ENCODE measurements at places on chromosomes 3 and 15.

DNA sequence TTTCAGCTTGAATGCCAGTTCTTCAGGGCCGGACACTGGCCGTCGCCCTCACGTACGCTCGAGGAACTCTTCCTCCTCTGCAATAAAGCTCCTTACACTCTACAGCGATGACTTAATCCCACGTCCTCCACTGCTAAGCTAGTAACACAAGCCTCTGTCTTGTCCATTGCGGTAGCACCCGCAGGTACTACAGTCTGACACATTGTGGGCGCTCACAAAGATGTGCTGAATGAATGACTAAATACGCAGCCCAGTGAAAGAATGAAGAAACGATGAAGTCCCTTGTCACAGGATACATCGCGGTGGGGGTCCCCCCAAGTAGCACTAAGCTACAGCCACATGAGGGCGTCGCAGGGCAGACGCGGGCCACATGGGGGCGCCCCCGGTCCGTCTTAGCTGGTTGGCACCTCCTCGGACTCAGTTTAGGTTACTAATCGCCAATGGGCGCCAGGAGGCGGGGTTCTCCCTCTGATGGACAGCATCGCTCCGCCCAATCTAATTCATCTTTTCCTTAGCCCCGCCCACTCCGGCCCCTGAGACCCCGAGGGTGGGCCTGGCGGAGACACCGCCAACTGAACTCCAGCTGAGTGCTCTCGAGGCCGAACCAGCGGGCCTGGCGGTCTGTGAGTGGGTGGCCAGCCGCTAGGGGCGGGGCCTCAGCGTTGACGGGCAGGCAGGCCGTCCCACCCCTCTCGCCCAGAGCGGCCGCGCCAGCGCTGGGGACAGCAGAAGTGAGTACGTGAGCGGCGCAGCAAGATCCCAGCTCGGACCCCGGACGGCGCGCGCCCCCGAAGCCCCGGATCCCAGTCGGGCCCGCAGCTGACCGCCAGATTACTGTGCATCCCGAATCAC lies at the start of gene EPHB3:
Gene EPHB3 (plus strand): TSS at position 725 of the 852 bp plus-strand sequence. CDS start 451 bp downstream, outside the sequence.
- peak; percentile 100 for DNase-seq

- DNase-seq: peak; percentile 9
Measured at GRCh38 chr3:16836505-16837237, 48.1 kb upstream of the PLCL2 start.

DNA sequence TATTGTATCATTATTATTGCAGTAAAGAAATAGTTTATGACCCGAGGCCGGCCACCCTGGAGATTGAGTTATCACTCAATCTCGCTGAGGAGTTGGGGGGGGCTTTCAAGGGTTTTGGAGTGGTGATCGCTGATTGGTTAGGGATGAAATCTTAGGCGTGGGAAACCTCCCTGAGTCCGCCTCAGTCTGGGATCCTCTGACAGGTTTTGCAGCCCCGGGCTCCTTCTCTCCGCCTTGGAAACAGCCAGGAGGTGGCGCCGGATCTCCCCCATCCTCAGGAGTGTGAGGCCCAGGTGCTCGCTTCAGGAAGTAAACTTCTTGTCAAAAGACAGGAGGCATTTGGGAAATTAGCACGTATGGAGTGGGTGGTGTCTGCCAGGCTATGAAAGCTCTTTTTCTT lies 41.1 kb upstream of the SEC61A1 start:
- DNase-seq: no peak

DNA sequence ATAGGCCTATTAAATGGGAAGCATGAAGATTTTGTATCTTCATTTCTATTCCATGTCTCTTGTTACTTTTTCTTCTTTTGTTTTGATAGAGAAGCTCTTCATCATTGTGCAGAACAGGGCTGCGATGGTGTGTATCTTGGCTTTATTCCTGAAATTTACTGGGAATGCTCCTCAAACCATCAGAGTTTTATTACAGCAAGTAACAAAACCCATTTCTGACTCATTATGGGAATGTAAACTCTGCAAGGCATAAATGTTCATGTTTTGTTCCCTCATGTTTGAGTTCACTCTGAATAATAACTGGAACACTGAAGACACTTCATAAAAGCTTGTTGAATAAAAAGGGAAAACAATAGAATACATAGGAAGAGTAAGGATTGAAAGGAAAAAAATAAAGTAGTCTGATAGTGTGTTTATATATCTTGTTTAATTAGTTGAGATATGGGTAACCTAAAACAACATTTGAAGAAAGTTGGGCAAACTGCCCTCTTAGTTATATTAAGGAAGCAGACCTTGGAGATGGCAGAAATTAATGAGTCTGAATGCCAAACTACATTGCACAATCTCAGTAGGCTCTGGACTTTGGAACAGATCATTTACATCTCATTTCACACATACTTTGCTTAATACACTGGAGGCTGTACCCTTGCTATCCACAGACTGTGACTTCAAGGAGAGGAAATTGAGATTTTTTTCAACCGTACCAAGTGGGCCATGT lies 521.5 kb downstream of the GRM7 start:
- DNase-seq: no peak

GRCh38 chr3:126537730-126538281 lies 13.9 kb downstream of the CHST13 start:
- DNase-seq: no peak

DNA sequence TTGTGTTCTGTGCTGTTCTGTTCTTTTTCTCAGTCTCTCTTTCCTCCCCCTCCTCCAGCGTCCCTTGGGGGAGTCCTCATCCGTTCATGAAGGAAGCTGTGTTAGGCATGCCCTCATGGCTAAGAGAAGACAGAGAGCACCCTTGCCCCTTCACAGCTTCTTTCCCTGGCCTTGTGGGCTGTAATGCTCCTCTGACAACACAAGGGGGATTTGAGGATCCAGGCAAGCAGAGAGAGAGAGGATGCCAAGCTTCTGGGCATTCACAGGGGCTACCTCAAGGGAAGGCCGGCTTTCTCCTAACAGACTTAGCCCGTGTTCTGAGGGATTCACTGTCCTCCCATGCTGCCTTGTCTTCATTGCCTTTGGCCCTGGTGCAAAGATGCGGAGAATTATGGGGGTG lies 389.5 kb downstream of the LRTM1 start:
- no peak for DNase-seq

GRCh38 chr3:15602146-15602536 lies 596 bp downstream of the BTD start:
- DNase-seq: peak; percentile 29

DNA sequence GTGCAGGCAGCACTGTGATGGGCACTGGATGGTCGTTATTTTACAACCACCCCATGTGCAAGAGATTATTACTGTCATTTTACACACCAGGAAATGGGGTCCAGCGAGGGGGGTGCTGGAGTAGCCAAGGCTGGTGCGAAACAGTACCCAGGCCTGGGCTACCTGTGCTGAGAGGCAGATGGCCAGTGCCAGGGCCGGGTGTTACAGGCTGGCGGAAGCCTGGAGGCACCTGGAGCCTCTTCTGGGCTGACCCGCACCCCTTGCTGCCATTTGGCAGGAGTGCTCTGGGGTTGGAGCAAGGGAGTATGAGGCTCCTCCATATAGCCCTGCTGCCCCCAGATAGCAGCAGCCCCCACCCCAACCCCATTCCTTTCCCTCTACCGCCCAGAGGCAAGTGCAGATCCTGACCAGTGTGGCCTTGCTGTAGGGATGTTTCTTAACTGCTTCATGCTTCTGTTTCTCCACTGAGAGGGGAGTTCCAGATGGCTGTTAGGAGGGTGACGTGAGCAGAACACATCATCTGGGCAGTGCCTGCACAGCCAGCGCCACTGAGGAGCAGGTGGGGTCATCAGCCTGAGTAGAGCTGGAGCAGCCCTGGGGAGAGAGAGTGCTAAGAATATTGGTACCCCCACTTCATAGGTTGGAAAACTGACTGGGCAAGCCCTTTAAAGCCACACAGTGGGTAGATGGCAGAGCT lies 15.3 kb downstream of the SNX33 start:
- no peak for DNase-seq

DNA sequence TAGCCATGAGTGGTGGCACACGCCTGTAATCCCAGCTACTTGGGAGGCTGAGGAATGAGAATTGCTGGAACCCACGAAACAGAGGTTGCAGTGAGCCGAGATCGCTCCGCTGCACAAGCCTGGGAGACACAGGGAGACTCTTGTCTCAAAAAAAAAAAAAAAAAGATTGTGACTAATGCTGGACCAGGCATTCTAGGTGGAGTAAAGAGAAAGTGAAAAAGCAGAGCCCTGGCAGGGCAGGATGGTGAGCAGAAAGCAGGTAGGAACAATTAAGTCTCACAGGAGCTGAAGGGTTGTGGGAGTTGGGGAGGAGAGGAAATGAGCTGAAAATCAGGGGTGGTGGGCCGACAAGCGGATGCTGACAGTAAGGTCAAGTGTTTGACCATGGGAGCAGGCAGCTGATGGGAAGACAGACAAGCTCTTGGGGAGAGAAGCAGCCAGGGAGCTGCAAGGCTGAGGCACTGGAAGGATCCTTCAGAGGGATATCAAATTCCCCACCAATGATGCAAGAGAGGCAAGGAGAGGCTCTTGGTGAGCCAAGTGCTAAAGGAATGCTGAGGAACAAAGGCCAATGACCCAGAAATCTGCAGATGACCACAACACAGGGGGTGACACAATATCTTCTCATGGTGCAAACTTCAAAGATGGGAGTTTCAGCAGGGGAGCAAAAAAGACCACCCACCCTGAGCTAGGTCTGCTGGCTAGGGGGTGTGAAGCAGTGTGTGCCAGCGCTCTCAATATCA lies 251.1 kb downstream of the ULK4 start:
- DNase-seq: peak; percentile 47
